Mesothelial cell of epicardium (in vitro differentiated cells): ENCODE measurements at places on chromosomes 16 and 17. TPM values are rescaled to one million over a fixed set of nuclear protein-coding genes. Genes with fewer than 3 reads are reported as not detected.

GRCh38 chr17:76529224-76530094 is 8.1 kb downstream of the CYGB start:
- no peak for DNase-seq

GRCh38 chr16:5459863-5460262 is 362.3 kb upstream of the EEF2KMT start:
- DNase-seq: no peak

- DNase-seq: no peak
Measured at GRCh38 chr16:67708368-67708771, 10.7 kb downstream of the GFOD2 start.

GRCh38 chr16:56649820-56650219 is 1.9 kb upstream of the MT1B start:
- no peak for DNase-seq

DNA sequence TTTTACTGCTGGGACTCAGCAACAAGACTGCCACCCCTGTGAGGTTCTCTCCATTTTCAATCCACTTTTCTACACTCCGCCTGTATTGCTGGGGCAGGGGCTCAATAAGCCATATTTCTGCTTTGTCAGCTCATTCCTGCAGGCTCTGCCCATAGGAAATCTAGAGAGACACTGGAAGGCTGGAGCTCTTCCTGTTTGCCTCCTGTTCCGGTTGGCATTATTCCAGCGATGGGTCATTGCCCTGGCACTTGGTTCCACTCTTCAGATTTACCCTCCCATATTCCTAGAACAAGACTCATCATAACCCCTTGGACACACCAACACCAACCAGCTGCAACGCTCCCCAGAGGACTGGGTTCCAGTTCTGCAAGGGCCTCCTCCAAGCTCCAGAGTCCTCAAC is 210.4 kb downstream of the CA10 start:
- DNase-seq: no peak

GRCh38 chr16:79449067-79449769 is 151.3 kb downstream of the MAF start:
- no peak for DNase-seq

DNA sequence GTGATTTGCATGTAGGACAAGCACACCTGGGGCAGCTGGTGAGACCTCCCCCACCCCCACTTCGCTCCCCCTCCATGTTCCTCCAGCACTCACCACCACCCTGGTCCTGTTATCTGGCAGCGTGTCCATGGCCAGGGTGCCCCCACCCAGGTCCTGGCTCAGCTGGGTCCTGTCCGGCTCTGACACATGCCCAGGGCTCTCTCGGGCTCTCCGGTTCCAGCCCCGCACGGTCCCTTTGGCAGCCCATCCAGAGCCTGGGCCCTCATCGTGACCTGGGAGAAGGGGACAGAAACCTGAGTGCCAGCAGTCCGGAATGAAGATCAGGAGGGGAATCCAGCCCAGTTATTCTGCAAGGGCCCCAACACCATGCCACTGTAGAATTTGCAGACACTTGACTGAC is 11.9 kb downstream of the PLXDC1 start:
- DNase-seq: no peak

- DNase-seq: no peak
Measured at GRCh38 chr16:55256412-55257016, 67.5 kb upstream of the IRX6 start.

- DNase-seq: no peak
Measured at GRCh38 chr17:83080579-83080857, 1.1 kb downstream of the METRNL start.

DNA sequence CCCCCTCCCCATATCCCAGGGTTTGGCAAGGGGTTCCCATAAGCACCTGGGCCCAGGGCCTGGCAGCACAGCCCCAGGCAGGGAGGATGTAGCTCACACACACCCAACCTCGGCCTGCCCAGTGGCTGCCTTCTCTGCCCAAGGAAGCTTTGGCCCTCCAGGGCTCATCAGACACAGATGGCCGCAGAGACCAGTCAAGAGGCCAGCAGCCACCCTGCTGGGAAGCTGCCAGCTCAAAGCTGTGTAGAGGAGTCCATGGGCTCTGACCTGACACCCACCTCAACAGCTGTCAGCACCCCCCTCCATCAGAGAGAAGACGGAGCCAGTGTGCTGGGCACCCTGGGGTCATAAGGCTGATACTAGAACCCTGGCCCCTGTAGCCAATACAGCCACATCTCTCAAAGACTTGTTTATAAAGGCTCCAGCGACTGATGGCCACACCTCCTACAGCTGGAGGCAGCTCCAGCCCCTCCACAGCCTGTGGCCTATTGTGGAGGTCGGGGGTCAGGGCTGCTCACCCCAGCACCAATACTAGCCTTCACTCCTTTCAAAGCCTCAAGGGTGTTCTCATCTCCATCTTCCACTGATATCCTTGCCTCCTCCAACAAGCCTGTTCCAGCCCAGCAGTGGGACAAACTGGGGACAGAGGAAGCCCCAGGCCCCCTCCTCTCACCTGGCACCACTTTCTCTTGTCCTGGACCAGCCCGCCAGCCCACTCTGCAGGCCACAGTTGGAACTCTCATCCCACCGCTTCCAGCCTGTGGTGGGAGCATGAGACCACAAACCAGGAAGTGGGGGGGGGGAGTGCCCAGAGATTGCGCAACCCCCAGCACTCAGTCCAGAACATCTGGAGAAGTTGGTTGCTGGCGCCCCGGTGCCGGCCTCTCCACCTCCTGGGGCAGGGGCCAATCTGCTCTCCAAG is 2.2 kb upstream of the MPG start:
- DNase-seq: no peak

The EZH1 gene
- 38.4 to 45.1 TPM (median 42.5 TPM) in 3 replicates for total RNA-seq

The HS3ST3A1 gene
- 8.8 to 10.2 TPM (median 10.2 TPM) in 3 replicates for total RNA-seq

The TUBB3 gene
- total RNA-seq: 24.5 to 26.4 TPM (median 24.7 TPM) in 3 replicates

The MAPT gene
- total RNA-seq: 2.5 to 3.1 TPM (median 2.8 TPM) in 3 replicates

The TSPOAP1 gene
- total RNA-seq: 87.2 to 88.8 TPM (median 88.4 TPM) in 3 replicates

The PRAC1 gene
- 14.0 to 16.8 TPM (median 15.2 TPM) in 3 replicates for total RNA-seq
